ENCODE measurements at places on chromosomes 11 and 22. TPM values are rescaled to one million over a fixed set of nuclear protein-coding genes. Genes with fewer than 3 reads are reported as not detected.

GRCh38 chr11:108048269-108048668 is 39.6 kb downstream of the CUL5 start:
- H3K4me3 ChIP-seq = no peak overlapping the region
- DNase-seq = no peak
- no peaks in the 10 kb centered on the region for H3K4me1 ChIP-seq
- H3K27me3 ChIP-seq = no peaks in the 10 kb centered on the region

GRCh38 chr22:48749555-48750227 is 1078.0 kb downstream of the BRD1 start:
- H3K36me3 ChIP-seq = no peaks in the 10 kb centered on the region
- no peaks in the 10 kb centered on the region for H3K4me1 ChIP-seq

DNA sequence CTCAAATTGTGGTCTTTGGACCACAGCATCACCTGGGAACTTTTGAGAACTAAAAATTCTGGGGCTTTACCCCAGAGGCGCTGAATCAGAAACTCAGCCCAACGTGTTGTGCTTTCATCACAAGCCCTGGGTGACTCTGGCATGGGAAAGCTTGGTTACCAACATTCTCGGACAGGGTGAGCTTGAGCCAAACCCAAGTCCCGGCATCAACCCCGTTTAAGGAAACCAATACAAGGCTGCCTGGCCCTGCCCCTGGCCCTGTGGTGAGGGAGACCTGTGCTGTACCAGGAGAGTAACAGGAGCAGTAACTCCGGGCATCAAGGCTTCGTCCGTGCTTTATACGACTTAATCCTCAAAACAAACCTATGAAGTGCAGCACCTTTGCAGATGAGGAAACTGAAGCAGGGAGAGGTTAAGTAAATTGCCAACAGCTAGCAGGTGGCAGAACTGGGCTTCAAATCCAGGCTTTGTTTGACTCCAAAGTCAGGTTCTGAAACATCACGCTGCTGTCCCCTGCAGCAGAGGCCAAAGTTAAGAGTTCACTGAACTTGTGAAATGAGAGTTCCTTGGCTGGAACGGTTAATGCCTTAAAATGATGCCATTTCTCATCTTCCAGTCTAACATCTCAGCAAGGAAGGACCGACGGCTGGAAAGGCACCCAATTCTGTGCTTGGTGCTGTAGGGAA is 64.1 kb upstream of the BID start:
- no peak overlapping the region for H3K27ac ChIP-seq
- no peak for DNase-seq
- no peak overlapping the region for H3K4me3 ChIP-seq
- peaks cover 14% of the 10 kb centered on the region for H3K4me1 ChIP-seq
- peaks cover 57% of the 10 kb centered on the region for H3K36me3 ChIP-seq

GRCh38 chr11:68076371-68077042 is 37.7 kb downstream of the TCIRG1 start:
- no peak overlapping the region for H3K27ac ChIP-seq
- peaks cover 59% of the 10 kb centered on the region for H3K36me3 ChIP-seq
- no peak for DNase-seq
- H3K4me1 ChIP-seq = no peaks in the 10 kb centered on the region
- H3K27me3 ChIP-seq = no peaks in the 10 kb centered on the region
- no peak overlapping the region for H3K4me3 ChIP-seq

The PIK3IP1 gene
- 13.9 TPM for polyA plus RNA-seq

The OLFML1 gene
- 15.4 TPM for polyA plus RNA-seq

The SAA4 gene
- not detected for polyA plus RNA-seq

Measured in large intestine (tissue), 12 donors.